ENCODE measurements at places on chromosomes 11 and 22.

GRCh38 chr11:121999651-122000050 is 116.4 kb downstream of the BLID start:
- no peak for DNase-seq

DNA sequence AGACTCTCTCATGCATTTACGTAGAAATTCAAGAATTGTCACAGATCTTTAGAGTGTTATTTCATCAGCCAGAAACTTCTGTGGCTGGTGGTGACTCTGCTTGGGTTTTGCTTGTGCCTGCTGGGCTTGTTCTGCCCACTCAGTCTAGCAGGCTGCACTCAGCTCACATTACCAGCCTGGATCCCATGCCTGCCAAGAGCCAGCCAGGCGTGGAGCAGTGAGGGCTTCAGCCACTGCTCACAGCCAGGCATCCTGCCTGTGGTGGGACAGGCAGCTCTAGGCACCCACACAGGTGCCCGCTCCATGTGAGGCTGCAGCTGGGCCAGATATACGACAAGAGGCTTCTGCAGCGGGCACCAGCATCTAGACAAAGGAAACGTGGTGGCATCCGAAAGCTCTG is 1213.3 kb upstream of the RAG2 start:
- no peak for DNase-seq

DNA sequence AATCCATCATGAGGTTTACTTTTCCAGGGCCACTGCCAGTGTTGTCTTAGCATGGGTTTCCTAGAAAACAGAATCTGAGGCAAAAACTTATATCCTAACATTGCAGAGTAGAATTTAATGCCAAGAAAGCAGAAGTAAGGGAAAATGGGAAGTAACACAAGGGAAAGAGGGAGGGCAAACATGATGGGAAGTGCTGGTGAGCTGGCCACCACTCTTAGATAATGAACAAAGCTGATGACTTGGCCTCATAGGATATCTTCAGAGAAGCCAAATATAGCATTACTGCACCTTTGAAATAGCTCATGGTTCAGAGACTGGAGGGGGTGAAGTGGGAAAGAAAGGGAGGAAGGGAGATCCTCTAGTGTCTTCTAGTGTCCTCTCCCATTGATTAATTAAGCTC is 24.8 kb upstream of the CALCB start:
- no peak for DNase-seq

DNA sequence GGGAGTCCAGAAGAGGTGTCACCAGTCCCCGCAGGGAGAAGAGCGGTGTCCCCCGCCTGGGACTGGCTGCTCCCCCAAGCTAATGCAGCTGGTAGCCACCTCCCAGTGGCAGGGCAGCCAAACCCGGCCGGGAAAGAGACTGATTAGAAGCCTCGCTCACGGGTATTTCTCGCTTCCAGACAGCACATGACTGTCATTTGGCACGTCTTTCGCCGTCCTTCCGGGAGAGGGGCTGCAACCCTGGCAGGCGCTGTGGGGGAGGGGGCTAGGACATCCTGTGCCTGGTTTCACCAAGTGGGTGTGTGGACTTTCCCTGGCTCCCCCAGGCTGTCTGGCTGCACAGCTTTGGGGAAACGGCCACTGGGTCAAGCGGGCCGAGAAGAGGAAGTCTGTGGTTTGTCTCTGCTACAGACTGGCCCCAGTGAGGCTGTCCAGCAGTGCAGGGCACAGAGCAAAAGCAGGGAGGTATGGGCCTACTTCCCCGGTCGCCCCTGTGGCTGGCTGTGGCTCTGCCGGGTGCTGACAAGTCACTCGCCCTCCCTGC is 3.8 kb downstream of the CD81 start:
- DNase-seq = peak; percentile 86

GRCh38 chr11:119345685-119346084 is 820 bp downstream of the MFRP start:
- DNase-seq = no peak

DNA sequence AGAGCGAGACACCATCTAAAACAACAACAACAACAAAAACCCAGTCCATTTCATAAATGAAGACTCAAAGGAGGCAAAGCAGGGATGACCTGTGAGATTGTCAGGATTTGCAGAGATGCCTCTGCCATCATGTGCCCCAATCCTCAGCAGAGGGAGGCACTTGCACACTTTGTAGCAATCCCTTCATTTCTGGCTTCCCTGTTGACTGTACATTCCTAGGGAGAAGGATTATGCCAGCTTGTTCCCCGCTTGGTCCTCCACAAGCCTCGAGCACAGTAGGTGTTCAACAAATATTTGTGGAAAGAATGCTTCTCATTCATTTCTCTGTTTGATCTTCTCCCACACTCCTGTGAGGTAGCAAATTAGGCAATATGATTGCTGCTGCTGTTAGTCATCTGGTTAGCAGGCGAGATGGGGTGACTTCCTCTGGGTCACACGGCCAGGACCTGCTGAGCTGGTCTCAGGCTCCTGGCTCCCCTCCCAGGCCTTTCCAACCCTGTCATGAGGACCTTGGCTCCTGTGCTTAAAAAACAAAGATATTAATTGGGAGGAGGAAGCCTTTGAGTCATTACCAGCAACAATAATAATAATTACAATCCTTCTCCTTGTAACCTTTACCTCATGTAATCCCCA is 34.1 kb downstream of the LIF start:
- DNase-seq = peak; percentile 86

GRCh38 chr22:46105494-46106278 is 44.6 kb upstream of the PPARA start:
- DNase-seq = no peak

Data from lung microvascular endothelial cell (primary cell).